Stimulated activated CD8-positive, alpha-beta memory T cell treated with anti-CD3 and anti-CD28 coated beads, Interleukin-4, amount 100 ng/mL, for 4 hours (primary cell): ENCODE measurements at places on chromosomes 11 and 22.

- no peak for DNase-seq
These were observed 56.1 kb upstream of the FADD start for GRCh38 chr11:70146895-70147520.

- DNase-seq: no peak
These were observed 18.7 kb upstream of the PEX26 start for GRCh38 chr22:18059094-18059417.

DNA sequence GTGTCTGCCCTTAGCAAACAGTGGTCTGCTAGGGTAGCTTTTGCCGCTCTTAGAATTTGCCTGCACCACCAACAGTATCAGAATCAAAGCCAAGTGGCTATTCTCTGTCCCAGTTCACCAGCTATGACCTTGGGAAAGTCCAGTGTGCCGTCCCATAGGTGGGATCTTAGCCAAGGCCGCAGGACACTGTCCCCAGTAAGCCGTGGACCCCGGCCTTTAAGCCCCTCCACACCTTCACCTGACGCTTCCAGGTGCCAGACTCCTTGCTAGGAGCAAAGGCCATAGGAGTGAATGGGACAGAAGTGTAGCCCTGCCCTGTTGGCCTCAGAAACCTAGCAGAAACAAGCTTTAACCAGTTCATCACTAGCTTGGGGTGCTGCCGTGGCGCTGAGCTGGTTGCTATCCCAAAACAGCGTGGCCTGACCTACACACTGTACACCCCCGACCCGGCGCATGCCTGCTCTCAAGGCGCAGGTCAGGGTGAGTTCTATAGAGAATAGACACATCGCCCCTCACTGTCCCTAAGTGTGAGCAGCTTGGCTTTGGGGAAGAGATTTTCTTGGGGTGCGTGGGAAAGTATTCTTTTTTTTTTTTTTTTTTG lies 4.5 kb downstream of the FADD start:
- no peak for DNase-seq

GRCh38 chr11:124081483-124081882 lies 33.8 kb upstream of the VWA5A start:
- DNase-seq: no peak

- DNase-seq: no peak
These were observed 21.9 kb downstream of the ATG16L2 start for GRCh38 chr11:72836111-72836510.

DNA sequence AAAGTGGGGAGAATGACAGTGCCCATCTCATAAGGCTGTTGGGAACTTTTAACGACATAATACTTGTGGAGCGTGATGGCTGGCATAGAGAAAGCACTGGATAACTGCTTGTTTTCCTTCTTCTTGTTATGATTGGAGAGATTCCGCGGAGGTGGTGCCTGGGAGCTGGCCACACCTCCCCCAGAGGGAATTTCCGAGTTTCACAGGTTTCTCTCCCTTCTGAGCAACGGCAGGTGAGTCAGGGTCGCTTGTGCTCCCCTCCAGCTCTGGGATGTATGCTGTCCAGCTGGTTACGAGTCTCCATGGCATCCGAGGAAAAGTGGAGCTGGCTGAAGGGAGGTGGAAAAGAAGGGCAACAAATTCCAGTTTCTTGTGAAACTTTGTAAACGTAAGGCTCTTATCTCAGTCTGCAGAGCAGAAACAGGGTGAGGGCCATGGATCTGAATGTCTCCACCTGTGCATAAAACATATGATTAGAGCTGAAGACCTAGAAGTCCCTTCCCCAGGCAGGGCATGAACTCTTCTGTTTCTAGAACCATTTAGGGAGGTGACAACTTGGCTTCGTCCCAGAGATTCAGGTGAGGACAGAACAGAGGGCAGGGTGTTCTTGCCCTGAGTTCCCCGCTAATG lies 10.0 kb upstream of the PLET1 start:
- DNase-seq: no peak

- DNase-seq: no peak
These were observed 38.8 kb downstream of the MARK2 start for GRCh38 chr11:63877658-63878241.
